ENCODE measurements at places on chromosomes 7 and 10. TPM values are rescaled to one million over a fixed set of nuclear protein-coding genes. Genes with fewer than 3 reads are reported as not detected.

The SPDYE3 gene
- not detected for total RNA-seq

The SPDYE6 gene
- not detected for total RNA-seq

The TMEM184A gene
- not detected for total RNA-seq

The A1CF gene
- total RNA-seq, result not detected

The CNPY1 gene
- not detected for total RNA-seq

The BAIAP2L1 gene
- 1.1 TPM for total RNA-seq

The POLR2J2 gene
- total RNA-seq, result 20.4 TPM

The PMS2 gene
- 23.7 TPM for total RNA-seq

The TAC1 gene
- not detected for total RNA-seq

The POLR1F gene
- 23.9 TPM for total RNA-seq

The PNLIP gene
- total RNA-seq, result not detected

The IFIT1B gene
- total RNA-seq, result not detected

The GHRHR gene
- total RNA-seq, result not detected
